ENCODE measurements at places on chromosomes 13 and 19.

- no peak for DNase-seq
These were observed 993.9 kb downstream of the EFNB2 start for GRCh38 chr13:105541565-105541964.

DNA sequence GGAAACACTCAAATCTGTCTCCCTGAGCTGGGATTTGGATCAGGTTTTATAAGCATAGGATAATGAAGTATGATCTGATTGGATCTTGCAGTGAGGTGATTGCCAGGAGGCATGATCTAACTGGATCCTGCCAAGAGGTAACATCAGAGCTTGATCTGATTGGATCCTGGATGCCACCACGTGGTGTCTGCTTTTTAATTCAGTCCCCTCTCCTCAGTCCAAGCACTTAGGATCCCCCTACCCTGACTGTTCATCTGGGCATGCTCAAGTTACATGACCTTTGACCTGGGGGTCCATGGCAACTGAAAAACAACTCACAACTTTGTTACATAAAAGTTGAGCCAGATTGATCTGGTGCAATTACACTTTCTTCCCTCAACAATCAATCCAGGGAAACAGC is 47.5 kb upstream of the LSM14A start:
- no peak for DNase-seq

DNA sequence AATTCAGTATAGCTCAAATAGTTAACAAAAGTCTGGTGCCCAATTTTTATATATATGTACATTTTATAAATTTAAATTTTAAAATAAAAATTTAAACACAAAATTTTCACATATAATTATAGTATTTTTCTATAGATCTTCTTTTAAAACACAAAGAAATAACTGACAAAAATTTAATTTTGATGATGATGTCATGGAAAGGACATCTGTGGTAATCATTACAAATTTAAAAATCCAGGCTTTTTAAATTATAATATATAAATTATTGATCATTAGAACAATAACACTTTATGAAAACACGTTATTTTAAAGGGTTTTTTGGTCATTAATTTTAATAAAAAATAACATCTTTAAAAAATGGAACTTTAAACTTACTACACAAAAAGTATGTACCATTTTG is 381.1 kb downstream of the DACH1 start:
- DNase-seq, result no peak

DNA sequence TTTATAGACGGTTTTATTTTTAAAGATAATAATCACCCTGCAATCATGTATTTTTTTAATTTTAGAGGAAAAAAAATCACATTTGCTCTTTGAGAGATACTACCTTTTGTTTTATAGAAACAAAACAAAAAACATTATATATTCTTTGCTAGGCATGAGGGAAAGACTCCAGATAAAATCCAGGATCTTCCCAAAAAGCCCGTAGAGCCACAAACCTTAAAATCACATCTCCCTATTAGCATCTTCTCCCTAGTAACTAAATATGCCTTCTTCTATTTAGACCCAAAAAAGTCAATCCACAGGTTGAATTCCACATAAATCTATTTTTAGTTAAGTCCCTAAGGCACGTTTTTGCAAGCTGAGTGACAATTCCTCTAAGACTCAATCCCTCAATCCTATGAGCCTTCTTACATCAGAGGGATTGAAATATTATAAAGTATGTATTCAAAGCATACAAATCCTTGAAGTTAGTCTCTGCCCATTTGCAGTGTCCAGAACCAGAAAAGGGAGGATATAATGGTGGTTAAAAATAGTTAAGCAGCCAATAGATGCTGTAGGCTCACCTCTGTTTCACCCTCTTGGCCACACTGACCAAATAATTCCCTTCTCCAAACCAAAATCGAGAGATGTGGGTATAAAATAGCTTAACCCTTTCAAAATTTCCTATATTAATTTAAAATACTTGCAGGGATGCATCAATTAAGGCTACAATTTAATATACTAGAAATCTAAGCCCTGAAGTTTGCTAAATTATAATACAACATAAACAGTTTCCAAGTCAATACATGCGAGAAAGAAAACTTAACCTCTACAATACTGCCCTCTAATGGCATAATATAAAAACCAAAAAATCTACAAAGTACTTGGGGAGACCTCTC is 64.0 kb downstream of the SERP2 start:
- no peak for DNase-seq

GRCh38 chr19:36060430-36060829 is 5.7 kb downstream of the WDR62 start:
- DNase-seq, result no peak

GRCh38 chr13:36207672-36208071 is 6.7 kb downstream of the SOHLH2 start:
- DNase-seq, result no peak

GRCh38 chr19:19345232-19345631 is 24.6 kb downstream of the MAU2 start:
- DNase-seq, result no peak

DNA sequence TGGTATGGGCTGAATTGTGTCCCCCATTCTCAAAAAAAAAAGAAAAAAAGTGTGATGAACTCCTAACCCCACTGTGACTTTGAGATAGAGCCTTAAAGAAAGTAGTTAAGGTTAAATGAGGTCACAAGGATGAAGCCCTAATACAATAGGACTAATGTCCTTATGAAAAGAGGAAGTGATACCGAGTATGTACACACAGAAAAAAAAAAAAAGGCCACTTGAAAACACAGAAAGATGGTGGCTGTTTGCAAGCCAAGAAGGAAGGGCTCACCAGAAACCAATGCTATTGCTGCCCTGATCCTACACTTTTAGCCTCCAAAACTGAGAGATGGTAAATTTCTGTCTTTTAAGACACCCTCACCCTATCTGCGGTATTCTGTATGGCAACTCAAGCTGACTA is 955.6 kb downstream of the PCDH17 start:
- DNase-seq, result no peak

DNA sequence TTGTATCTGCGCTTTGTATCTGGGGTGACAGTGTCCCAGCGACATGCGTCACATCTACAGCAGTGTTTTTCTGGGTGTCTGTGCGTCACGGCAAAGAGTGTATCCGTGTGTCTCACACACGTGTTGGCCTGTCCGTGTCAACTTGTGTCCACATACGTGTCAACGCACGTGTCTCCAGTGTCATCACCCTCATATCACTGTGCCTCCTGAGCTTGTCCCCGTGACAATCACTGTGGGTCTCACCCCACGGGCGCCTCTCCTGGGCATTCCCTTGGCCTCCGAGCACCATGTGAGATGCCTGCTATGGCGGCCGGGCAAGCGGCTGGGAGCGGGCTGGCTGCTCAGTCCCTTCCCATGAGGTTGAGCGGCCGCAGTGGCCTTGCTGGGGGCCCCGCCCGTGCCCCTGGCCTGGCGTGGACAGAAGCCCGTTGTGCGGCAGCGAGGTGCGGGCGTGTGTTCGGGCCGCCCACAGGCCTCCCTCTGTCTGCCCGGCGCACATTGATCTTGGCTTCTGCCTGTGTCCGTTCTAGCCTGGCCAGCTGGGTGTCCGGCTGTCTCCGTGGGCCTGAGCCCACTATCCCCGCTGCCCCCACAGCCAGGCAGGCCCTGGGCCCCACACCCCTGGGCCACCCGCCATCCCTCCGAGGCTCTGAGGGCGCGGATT is 6.4 kb downstream of the NFIX start:
- no peak for DNase-seq

DNA sequence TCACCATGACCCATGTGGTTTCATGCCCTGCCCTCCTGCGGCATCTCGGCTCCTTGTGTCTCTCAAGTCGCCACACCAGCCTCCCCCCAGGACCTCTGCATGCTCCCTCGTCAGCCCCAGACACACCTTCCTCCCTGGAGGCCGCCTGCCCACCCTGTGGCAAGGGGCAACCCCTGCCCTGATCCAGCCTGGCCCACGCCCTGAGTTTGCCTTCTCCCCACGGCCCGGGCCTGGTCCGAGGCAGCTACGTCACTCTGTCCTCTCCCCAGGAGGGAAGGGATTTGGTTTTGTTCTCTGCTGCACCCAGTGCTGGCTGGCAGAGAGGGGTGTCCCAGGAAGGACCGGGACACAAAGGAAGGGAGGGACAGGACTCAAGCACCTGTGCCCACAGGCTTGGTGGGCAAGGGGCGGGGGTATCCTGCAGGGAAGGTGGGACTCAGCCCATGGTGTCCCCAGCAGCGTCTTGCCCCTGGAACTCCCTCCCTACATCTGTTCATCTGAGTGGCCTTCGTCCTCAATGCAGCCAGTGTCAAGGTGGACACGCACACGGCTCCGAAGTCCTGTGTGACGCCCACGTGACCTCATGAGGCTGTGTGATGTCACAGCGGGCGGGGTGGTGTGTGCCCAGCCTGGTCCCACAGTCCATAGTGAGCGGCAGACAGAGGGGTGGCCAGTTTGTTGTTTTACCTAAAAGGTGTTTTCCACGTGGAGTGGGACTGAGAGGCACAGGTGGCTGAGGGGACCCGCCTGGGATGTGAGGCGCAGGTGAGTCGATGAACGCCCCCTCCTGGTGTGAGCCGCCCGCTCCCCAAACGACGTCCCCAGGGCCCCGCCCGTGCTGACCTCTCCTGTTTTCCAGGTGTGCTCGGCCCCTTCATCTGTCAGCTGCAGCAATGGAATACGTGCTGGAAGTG is at the start of gene TEX29:
Gene TEX29 (plus strand): TSS at position 645 of the 914 bp plus-strand sequence. CDS start 249 bp downstream, at position 894.
- no peak for DNase-seq

DNA sequence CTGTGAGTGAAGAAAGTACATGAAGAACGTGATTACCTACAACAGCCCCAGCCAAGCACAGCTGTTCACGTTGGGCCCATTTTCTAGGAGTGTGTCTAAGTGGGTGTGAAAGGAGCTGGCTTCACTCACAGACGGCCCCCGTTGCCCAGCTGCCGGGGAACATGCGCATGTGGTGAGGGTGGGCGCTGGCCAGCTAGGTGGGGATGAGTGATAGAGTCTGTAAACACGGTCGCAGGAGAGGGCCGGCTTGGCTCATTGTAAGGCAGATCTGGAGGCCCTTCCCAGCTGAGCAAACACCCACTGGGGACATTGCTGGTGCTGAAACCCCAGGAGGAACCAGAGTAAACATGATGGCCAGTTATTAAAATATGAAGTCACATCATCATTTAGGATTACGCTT is 160.5 kb downstream of the TEX29 start:
- no peak for DNase-seq

DNA sequence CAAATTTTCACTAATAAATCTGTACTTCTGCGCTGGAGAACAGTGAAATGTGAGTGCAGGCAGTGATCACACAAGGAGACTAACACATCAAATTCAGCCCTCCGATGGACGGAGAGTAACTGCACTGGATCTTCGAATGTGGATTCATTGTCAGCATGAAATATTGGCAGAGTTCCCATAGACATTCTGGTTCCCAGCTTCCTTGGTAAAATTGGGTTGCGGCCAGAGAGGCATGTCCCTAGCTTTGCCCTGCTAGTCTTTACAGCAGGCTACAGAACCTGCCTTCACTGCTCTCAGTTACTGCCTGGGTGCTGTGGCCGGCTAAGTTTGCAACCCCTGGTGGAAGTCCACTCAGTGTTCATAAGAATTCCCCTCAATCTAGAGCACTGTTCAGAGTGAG is 32.3 kb upstream of the UQCRFS1 start:
- no peak for DNase-seq

- no peak for DNase-seq
These were observed 1.2 kb upstream of the ENOX1 start for GRCh38 chr13:43787997-43788396.

DNA sequence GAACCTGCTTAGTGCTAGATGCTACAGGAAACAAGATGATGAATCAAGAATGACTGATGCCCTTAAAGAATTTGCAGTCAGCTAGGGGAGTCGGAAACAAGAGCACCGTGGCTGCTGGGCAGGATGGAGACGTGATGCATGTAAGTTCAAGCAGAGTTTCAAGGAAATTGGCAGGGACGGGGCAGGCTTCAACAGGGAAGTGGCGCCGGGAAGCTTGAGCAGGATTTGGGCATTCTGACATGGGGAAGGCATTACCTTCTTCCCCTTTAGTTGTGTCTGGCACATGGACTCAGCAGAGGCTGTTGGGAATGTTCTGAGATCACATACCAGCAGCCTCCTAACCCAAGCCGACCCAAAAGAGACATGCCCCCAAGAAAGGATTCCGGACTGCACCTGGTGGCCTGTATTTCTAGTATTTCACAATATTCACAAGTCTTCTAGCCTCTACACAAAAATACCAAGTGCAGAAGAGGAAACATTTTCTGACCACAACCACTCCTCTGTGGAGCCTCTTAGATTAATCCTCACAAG is 138.2 kb downstream of the CRYL1 start:
- DNase-seq, result no peak

All from activated CD4-positive, alpha-beta T cell treated with anti-CD3 and anti-CD28 coated beads, Interleukin-2, amount 50 U/mL, for 24 hours (primary cell).